ENCODE measurements at places on chromosomes 7 and 10.

GRCh38 chr10:96618653-96619052, 31.8 kb upstream of the TM9SF3 start:
- no peak for DNase-seq
- H3K4me3 ChIP-seq: no peak overlapping the region
- no peak overlapping the region for H3K27ac ChIP-seq
- peaks cover 21% of the 10 kb centered on the region for H3K4me1 ChIP-seq
- H3K27me3 ChIP-seq: no peaks in the 10 kb centered on the region
- no peaks in the 10 kb centered on the region for H3K36me3 ChIP-seq

DNA sequence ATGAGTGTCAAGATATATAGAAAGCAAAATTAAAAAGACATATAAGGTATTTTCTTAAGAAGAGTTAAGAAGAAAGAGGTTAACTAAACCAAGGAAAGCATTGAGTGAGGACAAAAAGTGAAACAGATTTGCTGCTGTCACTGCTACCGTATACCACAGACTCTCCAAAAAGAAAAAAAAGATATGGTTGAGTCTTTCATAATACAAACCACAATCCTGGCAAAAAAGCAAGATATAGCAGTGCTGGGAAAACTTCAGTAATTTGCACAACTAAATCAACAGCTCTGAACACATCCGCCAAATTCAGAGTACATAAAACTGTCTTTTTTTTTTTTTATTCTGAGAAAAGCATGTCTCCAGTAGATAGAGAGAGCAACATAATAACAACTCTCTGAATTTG, 114.7 kb downstream of the ETV1 start:
- H3K36me3 ChIP-seq: no peaks in the 10 kb centered on the region
- peaks cover 22% of the 10 kb centered on the region for H3K4me1 ChIP-seq
- H3K27ac ChIP-seq: no peak overlapping the region
- H3K4me3 ChIP-seq: no peak overlapping the region

- H3K27ac ChIP-seq: no peak overlapping the region
- H3K4me1 ChIP-seq: no peaks in the 10 kb centered on the region
These were observed 10.4 kb upstream of the ZNF485 start for GRCh38 chr10:43595739-43596298.

DNA sequence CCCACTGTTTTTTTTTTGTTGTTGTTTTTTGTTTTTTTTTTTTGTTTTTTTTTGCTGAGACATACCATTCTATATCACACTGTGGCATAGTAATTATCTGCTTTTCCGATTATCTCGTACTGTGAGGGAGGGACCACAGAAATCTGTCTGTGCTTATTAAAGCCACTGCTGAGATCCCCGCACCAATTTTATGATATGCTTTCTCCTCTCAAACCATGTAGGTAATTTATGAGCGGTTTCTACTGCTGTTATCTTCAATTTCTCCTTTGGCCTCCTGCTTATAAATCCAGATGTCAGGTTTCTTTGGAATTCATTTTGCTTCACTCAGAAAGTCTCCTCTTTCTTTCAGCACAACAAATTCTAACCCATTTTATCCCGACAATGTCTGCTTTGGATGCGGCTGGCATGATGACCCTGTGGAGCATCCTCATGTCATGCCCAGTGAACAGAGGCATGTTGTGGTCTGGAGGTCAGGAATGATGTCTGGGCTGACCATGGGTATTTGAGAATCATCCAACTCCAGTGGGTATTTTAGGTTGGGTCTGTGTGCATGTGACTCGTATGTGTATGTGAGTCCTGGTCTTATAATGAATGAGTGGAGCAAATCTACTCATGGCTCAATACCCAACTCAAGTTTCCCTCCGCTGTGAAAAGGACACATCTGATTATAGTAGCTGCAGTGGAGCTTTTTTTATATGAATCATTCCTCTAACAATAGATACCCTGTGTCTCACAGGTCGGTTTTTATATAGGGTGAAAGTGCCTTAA, 213.4 kb downstream of the GALNT17 start:
- no peak overlapping the region for H3K27ac ChIP-seq
- no peak overlapping the region for H3K4me3 ChIP-seq
- H3K36me3 ChIP-seq: no peaks in the 10 kb centered on the region
- no peak for DNase-seq
- no peaks in the 10 kb centered on the region for H3K4me1 ChIP-seq

DNA sequence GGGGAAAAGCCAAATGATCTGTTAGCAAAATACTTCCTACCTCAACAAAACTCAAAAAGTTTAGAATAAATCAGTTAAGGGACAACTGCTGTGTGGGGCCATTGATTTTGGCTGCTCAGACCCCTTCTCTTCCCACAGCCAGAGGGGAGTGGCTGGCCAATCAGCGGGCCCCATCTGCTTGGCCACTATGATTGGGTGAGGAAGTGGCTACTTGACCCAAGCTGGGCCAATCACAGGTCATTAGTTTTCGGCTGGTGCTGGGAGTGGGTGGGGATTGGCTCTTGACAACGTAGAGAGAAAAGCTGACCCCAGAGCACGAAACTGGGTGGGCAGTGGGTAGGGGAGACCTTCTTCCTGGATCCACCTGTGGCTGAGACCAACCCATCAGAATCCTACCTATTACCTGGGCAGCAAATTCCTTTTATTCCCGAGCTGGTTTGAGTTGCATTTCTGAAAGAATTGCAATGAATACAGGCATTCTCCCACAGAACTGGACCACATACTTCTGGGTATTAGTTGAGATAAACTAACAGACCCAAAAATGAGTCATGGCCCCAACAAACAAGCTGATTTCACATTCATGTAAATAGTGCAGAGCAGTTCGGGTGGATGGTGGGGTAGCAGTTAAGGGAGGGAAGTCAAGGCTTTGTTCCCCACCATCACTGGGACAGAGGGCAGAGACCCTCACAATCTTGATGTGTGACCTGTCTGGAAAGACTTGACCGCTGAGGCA, 35.6 kb upstream of the HMX3 start:
- H3K27me3 ChIP-seq: no peaks in the 10 kb centered on the region
- peak; percentile 54 for DNase-seq
- H3K27ac ChIP-seq: no peak overlapping the region
- H3K4me3 ChIP-seq: no peak overlapping the region

DNA sequence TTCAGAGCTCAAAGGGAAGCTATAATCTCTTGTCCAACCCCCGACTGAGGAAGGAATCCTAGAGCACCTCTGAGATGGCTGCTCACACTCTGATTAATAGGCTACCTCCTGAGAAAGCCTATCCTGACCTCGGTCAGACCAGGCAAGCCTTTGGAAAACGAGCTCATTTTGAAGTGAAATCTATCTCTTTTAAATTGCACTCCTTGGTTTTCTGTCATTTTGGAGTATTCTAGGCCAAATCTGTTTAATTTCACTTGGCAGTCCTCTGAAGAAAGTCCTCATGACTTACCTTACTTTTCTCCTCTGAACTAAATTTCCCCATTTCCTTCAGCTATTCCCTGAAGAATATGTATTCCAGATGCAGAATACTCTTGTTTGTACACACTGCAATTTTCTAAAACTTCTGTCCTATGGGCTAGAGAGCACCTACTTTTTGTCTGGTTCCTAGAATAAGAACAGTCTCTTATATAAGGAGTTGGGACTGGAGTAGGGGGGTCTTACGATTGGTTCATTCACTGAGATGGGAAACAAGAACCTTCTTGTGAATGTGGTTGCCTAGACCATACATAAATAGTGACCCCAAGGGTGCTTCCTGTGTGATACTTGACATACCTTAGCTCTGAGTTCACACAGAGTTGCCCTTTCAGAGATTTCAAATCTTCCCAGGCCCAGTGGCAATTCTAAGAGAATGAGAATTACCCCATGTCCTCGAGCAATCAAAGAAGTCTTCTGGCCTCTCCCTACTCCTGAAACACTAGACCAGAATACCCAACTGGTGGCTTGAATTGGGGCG, 31.9 kb upstream of the HPS1 start:
- H3K4me3 ChIP-seq: no peak overlapping the region
- no peaks in the 10 kb centered on the region for H3K36me3 ChIP-seq
- no peak for DNase-seq
- no peaks in the 10 kb centered on the region for H3K27me3 ChIP-seq
- H3K27ac ChIP-seq: no peak overlapping the region

DNA sequence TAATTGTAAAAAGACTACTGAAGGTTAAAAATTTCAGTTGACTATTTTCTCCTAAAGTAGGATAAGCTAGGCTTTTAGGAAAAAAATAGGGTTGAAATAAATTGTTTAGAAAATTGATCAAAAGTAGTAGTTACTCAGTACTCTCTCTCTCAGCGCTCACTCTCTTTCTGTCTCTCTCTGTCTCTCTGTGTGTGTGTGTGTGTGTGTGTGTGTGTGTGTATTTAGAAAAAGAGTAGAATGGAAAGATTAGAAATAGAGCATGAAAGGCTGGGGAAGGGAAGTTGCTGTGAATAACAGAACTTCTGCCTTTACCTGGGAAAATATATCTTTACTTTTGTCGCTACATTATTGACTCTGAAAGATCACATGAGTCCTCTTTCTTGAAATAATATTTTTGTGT, 20.6 kb downstream of the ADK start:
- H3K4me1 ChIP-seq: peaks cover 16% of the 10 kb centered on the region
- no peak for DNase-seq

GRCh38 chr7:39212876-39213275, 235.2 kb downstream of the POU6F2 start:
- no peak overlapping the region for H3K27ac ChIP-seq
- DNase-seq: no peak
- no peaks in the 10 kb centered on the region for H3K36me3 ChIP-seq

GRCh38 chr7:39357648-39358047, 208.6 kb upstream of the YAE1 start:
- no peak overlapping the region for H3K4me3 ChIP-seq
- no peaks in the 10 kb centered on the region for H3K4me1 ChIP-seq
- H3K36me3 ChIP-seq: no peaks in the 10 kb centered on the region
- peaks cover 29% of the 10 kb centered on the region for H3K27me3 ChIP-seq

GRCh38 chr10:13074563-13075451, 25.2 kb upstream of the OPTN start:
- no peaks in the 10 kb centered on the region for H3K4me1 ChIP-seq
- peak; percentile 59 for DNase-seq
- no peaks in the 10 kb centered on the region for H3K36me3 ChIP-seq
- no peaks in the 10 kb centered on the region for H3K27me3 ChIP-seq
- no peak overlapping the region for H3K27ac ChIP-seq

- no peak for DNase-seq
- no peaks in the 10 kb centered on the region for H3K4me1 ChIP-seq
- no peak overlapping the region for H3K27ac ChIP-seq
- no peaks in the 10 kb centered on the region for H3K36me3 ChIP-seq
These were observed 363.6 kb downstream of the DNAJB6 start for GRCh38 chr7:157700231-157701005.

- peaks cover 51% of the 10 kb centered on the region for H3K4me1 ChIP-seq
- H3K27me3 ChIP-seq: no peaks in the 10 kb centered on the region
- DNase-seq: peak; percentile 19
- H3K36me3 ChIP-seq: no peaks in the 10 kb centered on the region
- no peak overlapping the region for H3K4me3 ChIP-seq
- peak overlapping the region; percentile 76 for H3K27ac ChIP-seq
These were observed 851 bp downstream of the HYAL4 start for GRCh38 chr7:123845823-123846216.

GRCh38 chr10:88618496-88618895, 31.9 kb downstream of the LIPJ start:
- H3K27me3 ChIP-seq: no peaks in the 10 kb centered on the region
- H3K4me3 ChIP-seq: no peak overlapping the region
- DNase-seq: no peak
- no peaks in the 10 kb centered on the region for H3K36me3 ChIP-seq
- H3K4me1 ChIP-seq: no peaks in the 10 kb centered on the region

- H3K27ac ChIP-seq: no peak overlapping the region
- no peak for DNase-seq
- no peaks in the 10 kb centered on the region for H3K4me1 ChIP-seq
- no peaks in the 10 kb centered on the region for H3K36me3 ChIP-seq
- H3K4me3 ChIP-seq: no peak overlapping the region
- peaks cover 22% of the 10 kb centered on the region for H3K27me3 ChIP-seq
These were observed 20.2 kb downstream of the DDC start for GRCh38 chr7:50544992-50545391.

Measured in PC-3 (cell line).